ENCODE measurements at places on chromosomes 6 and 20. TPM values are rescaled to one million over a fixed set of nuclear protein-coding genes. Genes with fewer than 3 reads are reported as not detected.

Gene BPI
- total RNA-seq, result 4.5 TPM

Gene SCUBE3
- total RNA-seq, result 3.4 TPM

Gene TOX2
- 8.8 TPM for total RNA-seq

Gene PLCB4
- 9.1 TPM for total RNA-seq

Gene CRISP3
- total RNA-seq, result 0.55 TPM

Gene CTCFL
- not detected for total RNA-seq

Gene BCAS1
- 58.6 TPM for total RNA-seq

Data from prostate gland (tissue), 2 donors.